ENCODE measurements at places on chromosomes 11 and 22.

GRCh38 chr11:76653012-76653673 lies 17.4 kb downstream of the LRRC32 start:
- DNase-seq: no peak

DNA sequence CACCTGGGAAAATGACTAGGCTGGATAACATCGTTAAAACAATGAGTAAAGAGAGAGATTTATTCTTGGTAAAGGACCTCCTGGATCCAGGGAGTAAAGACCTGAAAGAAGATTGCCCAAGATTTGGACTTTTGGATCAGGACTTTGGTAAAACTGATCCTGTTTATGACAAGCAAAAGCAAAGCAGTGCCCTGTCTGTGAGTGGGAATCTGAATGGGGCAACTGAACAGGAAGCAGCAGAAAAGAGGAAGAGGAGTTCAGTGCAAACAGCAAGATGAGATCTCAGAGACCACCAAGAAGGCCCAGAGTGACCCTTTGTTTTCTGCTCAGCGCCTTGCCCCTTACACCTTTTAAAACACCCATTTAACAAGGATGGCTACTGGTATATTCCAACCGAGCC lies 122.0 kb downstream of the VPREB1 start:
- DNase-seq: no peak

DNA sequence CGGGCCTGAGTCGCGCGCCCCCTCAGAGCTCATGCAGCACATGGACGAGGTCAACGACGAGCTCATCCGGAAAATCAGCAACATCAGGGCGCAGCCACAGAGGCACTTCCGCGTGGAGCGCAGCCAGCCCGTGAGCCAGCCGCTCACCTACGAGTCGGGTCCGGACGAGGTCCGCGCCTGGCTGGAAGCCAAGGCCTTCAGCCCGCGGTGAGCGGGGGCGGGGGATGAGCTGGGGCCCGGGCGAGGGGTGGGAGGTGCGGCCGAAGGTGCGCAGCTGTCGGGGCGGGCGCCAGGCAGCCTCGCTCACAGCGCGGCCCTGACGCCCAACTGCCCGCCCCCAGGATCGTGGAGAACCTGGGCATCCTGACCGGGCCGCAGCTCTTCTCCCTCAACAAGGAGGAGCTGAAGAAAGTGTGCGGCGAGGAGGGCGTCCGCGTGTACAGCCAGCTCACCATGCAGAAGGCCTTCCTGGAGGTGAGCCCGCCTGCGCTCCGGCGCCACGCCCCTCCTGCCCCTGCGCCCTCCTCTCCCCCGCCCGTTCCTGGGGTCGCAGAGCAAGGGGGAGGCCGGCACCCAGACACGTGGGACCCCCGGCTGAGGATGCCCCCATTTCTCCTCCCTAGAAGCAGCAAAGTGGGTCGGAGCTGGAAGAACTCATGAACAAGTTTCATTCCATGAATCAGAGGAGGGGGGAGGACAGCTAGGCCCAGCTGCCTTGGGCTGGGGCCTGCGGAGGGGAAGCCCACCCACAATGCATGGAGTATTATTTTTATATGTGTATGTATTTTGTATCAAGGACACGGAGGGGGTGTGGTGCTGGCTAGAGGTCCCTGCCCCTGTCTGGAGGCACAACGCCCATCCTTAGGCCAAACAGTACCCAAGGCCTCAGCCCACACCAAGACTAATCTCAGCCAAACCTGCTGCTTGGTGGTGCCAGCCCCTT lies 20.5 kb downstream of the EPS8L2 start:
- no peak for DNase-seq

- no peak for DNase-seq
Observed at GRCh38 chr11:67542971-67543370, 19.7 kb upstream of the CABP2 start.

- no peak for DNase-seq
Observed at GRCh38 chr11:76792505-76793264, 9.5 kb downstream of the TSKU start.

DNA sequence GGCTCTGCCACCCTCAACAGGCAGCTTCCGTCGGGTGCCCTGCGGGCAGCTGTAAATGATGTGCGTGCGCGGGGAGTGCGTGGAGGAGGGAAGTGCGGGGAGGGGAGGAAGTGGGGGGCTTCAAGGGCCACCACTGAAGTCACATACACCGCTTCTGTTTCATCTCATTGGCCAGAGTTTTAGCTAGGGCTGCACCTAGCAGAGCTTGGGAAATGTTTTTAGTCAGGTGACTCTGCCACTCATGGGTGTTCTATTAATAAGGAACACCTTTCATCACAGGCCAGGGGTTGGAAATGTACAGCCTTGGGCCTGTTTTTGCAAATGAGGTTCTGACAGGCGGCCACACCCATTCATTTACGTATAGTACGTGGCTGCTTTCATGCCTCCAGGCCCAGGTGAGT lies 14.6 kb downstream of the FAM118A start:
- DNase-seq: no peak

DNA sequence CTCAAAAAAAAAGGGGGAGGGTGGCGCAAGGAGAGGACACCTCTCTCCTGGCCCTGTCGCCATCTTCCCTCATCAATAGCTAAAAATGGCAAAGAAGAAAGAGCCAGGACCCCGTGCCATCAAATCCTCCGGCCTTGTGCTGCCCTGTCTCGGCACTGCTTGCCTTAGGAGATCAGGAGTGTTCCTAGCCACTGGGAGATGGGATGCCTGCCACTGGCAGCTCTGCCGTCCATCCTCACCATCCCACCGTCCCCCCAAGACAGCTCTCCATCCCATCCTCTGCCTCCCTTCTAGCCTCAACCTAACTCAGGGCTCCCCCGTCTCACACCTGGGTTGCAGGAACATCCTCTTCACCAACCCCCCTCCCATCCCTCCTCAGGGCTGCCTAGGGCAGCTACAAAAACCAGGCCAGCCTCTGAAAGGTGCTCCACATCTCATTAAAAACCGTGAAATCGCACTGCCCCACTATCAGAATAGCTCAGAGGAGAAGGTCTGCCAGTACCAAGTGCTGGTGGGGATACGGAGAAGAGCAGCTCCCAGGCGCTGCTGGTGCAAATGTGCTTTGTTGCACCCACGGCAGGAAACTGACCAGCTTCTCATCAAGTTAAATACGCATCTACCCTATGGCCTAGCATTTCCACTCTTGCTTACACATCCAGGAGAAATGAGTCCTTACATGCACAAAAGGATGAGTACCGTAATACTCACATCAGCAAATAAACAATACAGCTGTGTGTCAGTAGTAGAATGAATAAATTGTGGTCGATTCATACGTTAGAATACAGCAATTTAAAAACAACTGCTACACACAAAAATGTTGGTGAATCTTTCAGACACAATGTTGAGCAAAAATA lies 31.7 kb upstream of the GCAT start:
- DNase-seq: no peak

- DNase-seq: no peak
Observed at GRCh38 chr11:69646493-69647389, 5.8 kb downstream of the CCND1 start.

DNA sequence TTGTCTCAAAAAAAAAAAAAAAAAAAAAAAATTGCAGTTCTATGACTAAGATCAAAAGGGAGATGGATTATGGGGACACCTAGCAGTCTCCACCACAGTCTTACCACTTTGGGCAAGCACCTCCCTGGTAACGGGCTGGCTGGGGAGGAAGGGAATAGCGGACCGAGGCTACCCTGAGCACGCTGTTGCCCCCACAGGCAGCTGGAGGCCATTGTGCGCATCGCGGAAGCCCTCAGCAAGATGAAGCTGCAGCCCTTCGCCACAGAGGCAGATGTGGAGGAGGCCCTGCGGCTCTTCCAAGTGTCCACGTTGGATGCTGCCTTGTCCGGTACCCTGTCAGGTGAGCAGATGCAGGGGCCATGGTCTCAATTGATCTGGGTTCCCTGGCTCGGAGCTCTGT lies 21.2 kb downstream of the MCM5 start:
- DNase-seq: no peak
